ENCODE measurements at places on chromosomes 7 and 10.

GRCh38 chr10:124849111-124849773 is 47.6 kb downstream of the ABRAXAS2 start:
- DNase-seq = no peak

DNA sequence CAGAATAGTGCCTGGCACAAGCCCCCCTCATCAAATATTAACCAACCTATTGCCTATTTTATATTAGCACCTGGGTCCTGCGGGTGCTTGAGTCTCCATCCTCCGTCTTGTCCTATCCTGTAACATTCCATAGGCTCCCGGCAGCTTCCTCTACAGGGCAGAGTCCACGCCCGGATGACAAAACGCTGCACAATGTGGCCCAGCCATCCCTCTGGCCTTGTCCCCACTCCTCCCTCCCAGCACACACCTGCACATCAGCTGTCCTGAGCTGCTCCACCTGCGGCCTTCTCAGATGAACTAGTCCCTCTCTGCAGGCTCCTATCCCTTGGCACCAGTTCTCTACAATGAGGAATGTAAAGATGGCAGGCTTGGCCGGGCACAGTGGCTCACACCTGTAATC is 153.5 kb upstream of the PDE1C start:
- no peak for DNase-seq

- no peak for DNase-seq
Measured at GRCh38 chr7:148719753-148720152, 21.1 kb downstream of the CUL1 start.

GRCh38 chr7:29447828-29448227 is 115.8 kb upstream of the PRR15 start:
- no peak for DNase-seq

- no peak for DNase-seq
Measured at GRCh38 chr7:76048668-76048988, 722 bp downstream of the MDH2 start.

DNA sequence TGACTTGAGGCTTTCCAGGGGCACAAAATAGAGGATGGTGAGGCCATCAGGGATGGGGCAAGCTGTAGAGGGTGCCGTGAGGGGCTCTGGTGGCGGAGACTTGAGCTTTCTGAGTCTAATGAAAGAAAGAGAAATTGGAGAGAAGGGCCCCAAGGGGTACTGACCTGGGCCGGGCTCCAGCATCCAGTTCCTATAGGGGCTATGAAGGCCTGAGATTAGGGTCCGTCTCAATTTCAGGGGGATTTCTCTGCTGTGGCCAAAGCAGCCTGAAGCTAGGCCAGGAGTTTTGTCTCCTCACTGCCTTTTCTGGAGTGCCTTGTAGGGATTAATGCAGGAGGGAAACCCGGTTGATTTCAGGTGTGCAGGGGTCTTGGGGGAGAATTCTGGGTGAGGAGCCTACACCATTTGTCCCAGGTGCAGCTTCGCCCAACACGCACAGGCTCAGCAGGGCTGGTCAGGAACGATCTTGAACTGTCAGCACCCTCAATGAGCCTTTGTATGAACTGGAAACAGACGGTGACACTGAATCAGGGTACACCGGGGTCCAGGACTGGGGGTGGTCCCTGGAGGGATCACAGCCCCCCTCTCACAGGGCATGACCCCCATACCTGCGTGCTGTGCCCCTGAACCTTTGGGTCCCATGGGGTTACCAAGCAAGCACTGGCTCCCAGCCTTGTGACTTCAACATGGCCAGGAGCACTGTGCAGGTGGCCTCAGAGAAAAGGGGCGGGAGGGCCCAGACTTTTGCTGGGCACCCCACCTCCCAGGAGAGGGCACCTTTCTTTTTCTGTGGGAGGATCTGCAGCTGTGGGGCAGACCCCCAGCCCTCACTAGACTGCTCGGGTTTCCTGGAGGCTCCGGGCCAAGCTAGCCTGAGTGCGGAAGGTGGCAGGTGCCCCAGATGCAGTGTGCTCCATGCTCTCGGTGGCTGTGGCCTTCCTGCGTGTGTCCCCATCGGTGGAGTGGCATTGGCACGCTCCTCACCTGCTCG is 122.9 kb upstream of the RET start:
- no peak for DNase-seq

Measured in esophagus squamous epithelium (tissue), 5 donors.